Stimulated activated CD8-positive, alpha-beta memory T cell treated with anti-CD3 and anti-CD28 coated beads, Interleukin-2, amount 100 ng/mL, for 1 hour (primary cell): ENCODE measurements at places on chromosomes 2 and 18.

DNA sequence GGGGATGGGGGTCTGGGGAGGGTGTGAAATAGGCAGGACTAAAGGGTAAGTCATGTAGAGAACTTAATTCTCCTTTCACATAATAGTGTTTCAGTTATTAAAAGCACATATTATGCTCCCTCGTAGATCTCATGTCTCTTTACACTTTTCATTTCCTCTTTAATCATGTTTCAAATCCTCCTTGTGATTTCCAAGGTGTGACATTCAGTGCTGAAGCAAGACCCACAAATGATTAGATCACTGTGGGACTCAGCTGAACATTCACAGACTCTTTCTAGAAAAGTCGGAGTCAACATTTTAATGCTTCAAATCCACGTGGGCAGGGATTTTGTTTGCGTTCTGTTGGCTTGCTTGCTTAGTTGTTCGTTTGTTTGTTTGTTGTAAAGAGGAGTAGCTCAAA lies 34.7 kb upstream of the CALCRL start:
- no peak for DNase-seq

GRCh38 chr2:74939919-74940812 lies 18.3 kb upstream of the POLE4 start:
- DNase-seq: no peak

GRCh38 chr2:109721135-109721534 lies 73.0 kb upstream of the RGPD5 start:
- DNase-seq: no peak

DNA sequence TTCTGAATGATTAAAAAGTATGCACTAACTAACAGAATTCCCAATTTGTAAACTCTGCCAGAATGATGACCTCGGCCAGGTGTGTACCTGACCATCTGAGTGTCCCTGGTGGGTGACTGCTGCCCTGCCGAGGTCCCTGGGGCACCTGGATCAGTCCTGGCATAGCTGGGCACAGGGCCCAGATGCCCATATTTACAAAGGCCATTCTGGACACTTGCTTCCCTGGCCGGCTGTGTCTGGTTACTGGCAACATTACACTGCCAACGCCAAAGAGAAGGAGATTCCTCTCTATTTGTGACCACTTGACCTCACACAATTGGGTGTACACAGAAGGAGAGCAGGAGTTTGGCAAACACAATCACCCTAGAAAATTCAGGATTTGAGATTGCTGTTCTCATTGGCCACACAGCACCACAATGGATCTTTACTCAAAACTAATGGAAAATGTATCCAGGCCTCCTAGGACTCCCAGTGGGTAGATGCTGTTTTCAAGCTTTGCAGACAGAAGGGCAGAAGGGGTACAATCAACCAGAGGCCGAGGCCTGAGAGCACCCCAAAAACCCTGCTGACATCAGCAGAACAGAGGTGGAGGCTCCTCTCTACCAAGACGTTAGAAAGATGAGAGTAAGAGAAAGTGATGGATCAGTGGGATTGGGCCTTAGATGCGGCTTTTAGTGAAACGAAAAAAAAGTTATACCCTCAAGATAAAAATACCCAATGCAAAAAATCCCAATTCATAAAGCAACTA lies 58.3 kb upstream of the PXDN start:
- no peak for DNase-seq

DNA sequence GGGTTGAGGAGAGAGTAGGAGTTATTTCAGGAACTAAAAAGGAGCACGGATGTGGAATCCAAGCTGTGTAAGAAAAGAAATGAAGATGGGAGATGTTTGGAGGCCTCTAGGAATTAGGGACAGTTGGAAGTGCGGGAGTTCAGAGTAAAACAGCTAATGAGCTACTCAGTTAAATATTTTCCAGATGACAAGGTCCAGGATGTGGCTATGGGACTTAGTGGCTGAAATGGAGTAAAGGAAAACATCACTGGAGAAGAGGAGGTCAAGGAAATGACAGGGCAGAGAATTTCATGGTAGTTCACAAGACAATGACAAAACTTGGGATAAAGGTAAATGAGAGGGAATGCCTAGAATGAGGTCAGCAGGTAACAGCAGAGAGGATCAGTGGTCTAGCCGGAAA lies 13.0 kb downstream of the GPR155 start:
- no peak for DNase-seq

DNA sequence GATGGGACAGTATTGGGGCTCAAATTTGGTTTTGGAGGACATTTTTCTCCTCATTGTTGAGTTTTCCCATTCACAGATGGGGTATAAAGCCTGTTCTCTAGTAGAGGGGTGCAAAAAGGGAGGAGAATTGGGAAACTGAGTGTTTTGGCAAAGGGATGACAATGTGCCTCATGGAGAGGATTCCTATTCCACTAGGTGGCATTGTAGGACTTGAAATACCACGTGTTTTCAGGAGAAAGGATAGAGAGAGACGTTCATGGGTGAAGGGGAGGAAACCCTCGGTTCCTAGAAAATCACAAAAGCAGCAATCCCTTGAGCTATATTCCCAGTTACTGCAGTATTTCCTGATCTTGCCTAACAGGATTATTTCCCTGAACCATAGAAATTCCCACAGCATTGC lies 113.7 kb upstream of the SRD5A2 start:
- DNase-seq: no peak

DNA sequence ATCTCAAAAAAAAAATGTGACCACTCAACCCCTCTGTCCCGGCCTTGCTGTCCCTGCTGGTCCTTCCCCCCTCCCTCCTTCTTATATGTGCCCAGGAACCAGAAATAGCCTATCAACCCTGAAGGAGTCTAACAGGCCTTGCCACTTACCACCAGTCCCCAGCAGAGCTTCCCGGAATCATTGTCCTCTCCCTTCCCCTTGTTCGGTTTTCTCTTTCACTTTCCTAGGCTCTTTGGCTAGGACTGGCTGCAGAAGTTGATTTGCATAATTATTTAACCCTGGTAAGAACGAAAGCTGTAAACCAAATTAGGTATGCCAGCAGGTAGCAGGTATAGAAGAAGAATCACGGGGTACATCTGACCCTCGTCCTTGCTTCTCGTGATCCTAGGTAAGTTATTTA lies 72.6 kb upstream of the ZNF532 start:
- DNase-seq: no peak

DNA sequence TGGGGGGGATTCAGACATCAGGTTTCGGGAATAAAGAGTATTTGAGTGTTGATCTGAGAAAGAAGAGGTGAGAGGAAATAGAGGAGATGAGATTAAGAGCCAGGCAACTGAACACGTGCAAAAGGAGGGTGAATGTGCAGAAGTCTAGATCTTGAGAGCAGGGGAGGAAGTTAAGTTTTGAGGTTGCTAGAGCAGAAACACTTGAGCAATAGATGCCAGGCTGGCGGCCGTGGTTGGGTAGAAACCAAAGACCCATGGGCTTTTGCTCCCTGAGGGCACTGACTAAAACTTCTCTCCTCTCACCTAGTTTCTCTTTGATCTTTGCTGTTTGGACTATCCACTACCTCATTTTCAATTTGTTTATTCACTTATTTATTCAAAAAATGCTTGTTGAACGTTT lies 116.0 kb downstream of the CDC42EP3 start:
- DNase-seq: no peak

DNA sequence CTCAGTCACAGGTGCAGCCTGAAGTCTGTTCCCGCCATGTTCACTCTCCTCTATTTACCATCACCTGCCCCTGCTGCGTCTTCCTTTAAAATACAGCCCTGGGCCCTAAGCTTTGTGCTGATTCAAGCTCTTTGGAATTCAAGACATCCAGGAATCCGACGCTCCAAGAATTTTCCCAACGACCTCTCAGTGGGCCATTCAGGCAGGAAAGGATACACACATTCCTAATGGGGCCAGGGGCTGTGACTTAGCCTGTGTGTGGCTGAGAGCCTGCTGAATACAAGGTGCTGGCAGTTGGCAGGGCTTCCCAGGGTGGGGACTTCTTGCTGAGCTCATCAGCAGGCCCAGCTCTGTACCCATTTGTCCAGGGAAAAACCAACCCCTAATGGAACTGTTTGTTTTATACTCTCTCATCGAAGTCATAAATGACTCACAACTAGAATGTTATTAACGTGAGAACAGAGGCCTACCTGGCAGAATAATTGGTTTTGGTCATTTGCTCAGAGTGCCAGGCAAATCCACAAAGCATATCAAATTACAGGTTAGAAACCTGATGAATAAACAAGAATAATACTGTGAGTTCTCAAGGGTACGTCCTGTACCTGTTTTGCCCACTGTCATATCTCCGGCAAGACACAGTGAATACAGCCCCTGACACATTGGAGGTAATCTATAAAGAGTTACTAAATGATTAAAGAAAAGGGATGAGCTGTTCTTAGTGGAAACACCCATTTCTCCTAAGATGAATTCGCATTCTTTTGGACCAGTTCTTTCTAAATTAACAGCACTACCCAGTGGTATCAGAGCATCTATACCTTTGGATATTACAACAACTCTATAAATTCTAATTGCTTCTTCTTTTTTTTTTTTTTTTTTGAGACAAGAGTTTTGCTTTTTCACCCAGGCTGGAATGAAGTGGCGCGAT lies 12.6 kb upstream of the KCMF1 start:
- DNase-seq: no peak

GRCh38 chr18:63197246-63197869 lies 122.2 kb downstream of the BCL2 start:
- no peak for DNase-seq

DNA sequence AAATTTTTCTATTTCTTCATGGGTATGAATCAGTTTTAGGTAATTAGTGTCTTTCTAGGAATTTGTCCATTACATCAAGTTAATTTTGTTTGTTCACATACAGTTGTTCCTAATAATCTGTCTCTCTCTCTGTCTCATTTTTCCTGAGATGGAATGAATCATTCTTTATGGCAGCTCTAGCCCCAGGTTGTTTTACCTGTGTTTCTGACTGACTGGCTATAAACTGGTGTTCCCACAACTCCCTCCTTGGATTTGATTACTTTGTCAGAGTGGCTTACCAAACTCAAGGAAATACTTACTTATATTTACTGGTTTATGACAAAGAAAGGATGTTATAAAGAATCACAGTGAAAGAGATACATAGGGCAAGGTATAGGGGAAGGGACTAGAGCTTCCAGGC lies 15.1 kb downstream of the ADNP2 start:
- DNase-seq: no peak

DNA sequence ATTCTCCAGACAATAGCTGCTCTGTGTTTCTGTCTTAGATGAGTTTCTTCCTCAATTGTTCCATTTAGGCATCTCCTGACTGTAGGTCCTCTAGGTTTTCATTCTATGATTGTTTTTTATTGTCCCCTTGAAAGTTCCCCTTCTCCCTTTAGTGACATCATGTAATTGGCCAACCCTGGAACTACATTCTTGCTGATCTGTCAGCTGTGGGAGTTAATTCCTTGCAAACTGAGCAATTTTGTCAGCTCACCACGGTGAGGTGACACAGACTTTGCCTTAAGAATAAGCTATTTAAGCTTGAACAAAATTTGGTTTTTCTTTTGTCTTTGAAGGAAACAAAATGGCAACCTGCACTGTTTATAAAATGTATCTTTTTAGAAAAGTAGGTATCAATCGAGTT lies 95.9 kb downstream of the TXNL1 start:
- DNase-seq: no peak

- DNase-seq: no peak
Measured at GRCh38 chr2:3094999-3095958, 282.3 kb downstream of the EIPR1 start.

DNA sequence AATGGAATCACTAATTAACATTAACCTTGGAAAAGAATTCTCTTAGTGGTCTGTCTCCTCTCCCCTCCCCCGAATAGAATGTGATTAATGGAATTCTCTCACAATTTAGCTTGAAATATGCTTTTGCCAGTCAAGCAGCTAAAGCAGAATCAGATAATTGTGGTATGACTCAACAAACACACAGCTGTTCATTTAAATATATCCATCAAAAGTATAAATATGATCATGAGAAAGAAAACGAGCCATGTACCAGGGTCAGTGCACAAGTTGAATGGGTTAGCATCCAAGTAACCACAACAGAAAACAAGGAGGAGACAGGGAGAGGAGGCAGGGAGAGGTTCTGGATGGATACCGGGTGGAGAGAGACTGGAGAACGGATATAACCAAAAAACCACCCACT lies 66.9 kb downstream of the ACVR1 start:
- DNase-seq: no peak

- no peak for DNase-seq
Measured at GRCh38 chr18:43870626-43871025, 593.3 kb upstream of the SYT4 start.

GRCh38 chr2:112883669-112884068 lies 27.3 kb upstream of the IL37 start:
- DNase-seq: no peak

- DNase-seq: no peak
Measured at GRCh38 chr2:36526226-36526625, 71.7 kb downstream of the FEZ2 start.

DNA sequence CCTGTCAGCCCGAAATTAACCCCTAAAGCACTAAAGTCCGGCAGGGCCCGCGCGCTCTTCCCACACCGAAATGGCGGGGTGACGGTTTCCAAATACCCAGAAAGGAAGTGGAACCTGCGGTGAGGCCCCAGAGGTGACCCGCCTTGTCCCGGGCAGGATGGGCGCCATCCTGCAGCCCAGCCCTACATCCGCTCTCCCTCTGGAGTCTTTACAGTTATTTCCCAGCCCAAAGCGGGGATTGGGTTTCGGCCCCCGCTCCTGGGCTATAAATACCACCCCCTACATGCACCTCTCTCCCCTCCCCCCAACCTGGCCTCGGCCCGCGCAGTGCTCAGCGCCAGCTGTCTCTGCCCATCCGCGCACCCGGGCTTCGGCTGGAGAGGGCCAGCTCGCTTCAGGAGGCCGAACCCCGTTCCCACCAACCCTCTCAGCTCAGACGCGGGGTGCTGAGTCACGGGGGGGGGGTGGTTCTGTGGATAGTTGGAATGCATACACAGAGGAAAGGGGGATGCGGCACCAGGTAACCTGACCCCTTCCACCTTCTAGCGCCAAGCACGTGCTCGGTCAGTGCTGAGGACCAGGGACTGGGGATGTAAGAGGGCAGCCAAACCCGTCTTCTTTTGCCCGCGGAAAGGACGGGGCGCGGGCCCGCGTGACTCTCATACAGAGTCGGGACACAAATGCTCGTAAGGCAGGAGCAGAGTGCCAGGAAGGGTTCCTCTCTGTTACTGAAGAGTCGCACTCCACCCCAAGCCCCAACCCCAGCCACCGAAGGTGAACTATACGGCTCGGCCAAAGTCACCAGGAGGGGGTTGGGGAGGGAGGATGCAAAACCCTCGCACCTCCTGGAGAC lies at the start of gene TUBA4B:
TSS of gene TUBA4B (plus strand) at position 344 of the 853 bp plus-strand sequence. CDS start at position 509, 165 bp downstream.
- DNase-seq: no peak
